ENCODE measurements at places on chromosomes 12 and 14. TPM values are rescaled to one million over a fixed set of nuclear protein-coding genes. Genes with fewer than 3 reads are reported as not detected.

GRCh38 chr14:103001651-103002396 is 55.5 kb downstream of the CDC42BPB start:
- no peaks in the 10 kb centered on the region for H3K4me1 ChIP-seq
- no peak overlapping the region for H3K4me3 ChIP-seq
- no peaks in the 10 kb centered on the region for H3K36me3 ChIP-seq
- peak overlapping the region; percentile 22 for H3K27ac ChIP-seq
- no peaks in the 10 kb centered on the region for H3K27me3 ChIP-seq

The RNASE1 gene
- 36.5 TPM for total RNA-seq

DNA sequence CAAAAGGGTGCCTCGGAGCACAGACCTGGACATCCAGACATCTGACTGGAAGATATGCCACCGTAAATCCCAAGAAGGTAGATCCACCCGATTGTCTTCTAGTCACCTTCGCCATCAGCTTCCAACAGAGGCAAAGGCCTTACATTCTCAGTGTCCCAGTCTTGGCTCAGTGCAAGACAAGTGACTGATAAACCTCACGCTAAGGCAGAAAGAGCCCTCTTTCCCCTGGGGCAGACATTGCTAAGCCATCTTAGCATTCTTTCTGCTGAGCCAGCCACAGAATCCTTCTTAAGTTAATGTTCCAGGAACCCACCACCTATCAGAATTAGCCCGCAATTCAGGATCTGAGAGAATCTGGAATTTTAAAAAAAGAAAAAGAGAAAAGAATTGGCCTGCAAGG is 4.3 kb upstream of the PLEKHG6 start:
- H3K4me3 ChIP-seq = no peak overlapping the region
- DNase-seq = no peak

GRCh38 chr12:89733579-89734201 is 25.1 kb upstream of the ATP2B1 start:
- H3K4me1 ChIP-seq = no peaks in the 10 kb centered on the region
- DNase-seq = no peak
- no peaks in the 10 kb centered on the region for H3K27me3 ChIP-seq
- no peak overlapping the region for H3K27ac ChIP-seq
- no peak overlapping the region for H3K4me3 ChIP-seq
